ENCODE measurements at places on chromosomes 3 and 15.

GRCh38 chr15:79450648-79451047, 18.5 kb downstream of the MINAR1 start:
- DNase-seq: no peak

DNA sequence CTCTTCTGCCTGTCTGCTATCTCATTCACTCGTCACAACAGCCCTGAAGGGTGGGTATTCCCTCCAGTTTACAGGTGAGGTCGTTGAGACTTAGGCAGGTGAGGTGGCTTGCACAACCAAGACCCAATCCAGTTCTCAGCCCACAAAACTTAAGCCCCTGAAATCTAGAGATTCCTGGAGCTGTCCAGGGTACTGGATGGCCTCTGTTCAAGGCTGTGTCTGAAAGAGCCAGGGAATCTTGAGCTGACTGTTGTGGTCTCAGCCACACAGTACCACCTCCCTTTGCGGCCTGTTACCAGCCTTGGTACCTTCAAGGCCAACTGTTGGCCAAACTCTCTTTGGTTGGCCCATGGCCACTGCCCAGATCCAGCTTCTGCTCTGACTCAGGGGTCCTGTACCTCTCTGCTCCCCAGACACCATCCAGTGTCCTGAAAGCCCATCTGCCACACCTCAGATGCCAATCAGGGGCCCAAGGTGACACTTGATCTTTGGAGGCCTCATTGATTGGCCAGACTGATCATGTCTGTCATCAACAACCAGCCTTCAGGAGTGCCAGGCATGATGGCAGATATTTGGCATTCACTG, 10.9 kb upstream of the FAM107A start:
- DNase-seq: peak; percentile 53

DNA sequence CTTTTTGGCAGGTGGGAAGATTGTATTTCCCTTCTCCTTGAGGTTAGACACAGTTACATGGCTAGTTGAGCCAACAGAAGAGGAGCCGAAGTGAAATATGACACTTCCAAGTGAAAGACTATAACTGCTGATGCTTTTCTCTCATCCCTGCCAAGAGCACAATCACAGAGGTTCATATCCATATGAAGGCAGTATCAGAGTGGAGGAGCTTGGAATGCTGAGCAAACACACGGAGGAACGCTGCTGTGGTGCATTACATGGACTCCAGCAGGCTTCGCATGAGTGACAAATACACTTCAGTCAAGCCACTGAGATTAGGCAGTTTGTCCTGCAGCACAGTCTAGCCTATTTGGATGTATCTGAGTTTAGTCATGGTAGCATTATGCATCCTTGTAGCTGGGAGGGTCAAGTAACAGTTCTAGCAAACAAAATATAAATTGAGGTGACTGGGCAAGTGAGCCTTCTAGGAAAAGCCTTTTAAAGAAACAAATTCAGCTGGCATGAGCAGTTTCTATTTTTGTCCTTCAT, 5.4 kb downstream of the IQCF6 start:
- no peak for DNase-seq

- DNase-seq: no peak
Observed at GRCh38 chr15:43325039-43325684, 5.2 kb downstream of the LCMT2 start.

DNA sequence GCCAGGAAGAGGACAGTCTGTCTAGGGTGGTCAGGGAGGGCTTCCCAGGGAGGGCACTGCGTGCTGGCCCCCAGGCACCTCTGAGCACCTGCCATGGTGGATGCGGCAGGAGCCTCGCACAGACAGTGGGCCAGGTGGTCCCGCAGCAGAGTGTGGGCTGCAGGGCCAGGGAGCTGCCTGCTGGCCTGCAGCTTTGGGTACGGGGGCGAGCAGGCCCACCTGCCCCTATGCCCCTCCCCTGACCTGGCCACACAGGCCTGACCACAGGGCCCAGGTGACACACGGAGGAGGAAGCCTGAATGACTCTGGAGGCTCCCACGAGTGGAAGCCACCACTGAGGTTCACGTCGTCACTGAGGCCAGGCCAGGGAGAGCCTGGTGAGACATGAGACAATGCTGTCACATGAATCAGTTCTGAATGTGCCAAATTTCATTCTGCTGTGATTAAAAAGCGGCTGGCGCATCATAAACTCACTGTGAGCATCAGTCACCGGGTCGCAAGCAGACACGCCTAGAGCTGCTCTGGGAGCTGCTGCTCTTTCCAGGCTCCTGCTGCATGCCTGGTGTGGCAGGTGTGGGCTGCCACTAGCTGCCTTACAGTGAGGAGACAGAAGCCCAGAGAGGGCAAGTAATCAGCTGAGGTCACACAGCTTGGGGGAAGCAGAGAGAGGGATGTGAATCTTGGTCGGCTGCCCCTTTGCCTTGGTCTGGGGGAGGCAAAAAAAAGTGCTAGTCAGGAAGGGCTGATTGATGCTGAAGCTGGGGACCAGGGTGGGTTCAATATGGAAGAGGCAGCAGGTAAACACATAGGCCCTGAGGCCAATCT, 39.5 kb upstream of the IQSEC1 start:
- no peak for DNase-seq

DNA sequence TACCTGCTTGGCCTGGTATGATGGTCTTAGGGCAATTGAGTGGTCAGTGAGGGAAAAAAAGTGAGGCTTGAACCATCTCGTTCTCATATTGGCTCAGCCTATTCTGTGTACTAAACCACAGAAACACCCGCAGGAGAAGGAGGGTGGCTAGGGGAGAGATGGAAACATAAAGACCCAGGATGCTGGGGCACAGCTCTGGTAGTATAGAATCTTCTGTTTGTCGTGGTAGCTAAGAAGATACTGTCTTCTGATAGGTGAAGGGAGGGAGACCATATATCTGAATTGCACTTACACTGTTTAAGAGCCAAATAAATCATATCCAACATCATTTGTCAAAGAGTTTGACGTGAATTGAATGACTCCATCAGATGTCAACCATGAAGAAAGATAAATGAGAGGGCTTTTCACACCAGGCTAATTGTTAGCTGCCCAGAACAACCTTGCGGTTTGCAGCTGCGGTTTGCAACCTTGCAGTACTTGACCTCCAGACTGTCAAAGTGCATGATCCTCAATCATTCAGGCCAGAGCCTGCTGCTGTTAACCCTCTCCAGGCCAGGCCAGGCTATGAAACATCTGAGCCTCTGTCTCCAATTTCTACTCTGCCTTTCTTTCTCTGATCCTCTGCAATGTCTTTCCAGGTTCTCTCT, 40.9 kb upstream of the PIK3R4 start:
- no peak for DNase-seq

- no peak for DNase-seq
Observed at GRCh38 chr15:43881245-43881644, 54.4 kb downstream of the WDR76 start.

DNA sequence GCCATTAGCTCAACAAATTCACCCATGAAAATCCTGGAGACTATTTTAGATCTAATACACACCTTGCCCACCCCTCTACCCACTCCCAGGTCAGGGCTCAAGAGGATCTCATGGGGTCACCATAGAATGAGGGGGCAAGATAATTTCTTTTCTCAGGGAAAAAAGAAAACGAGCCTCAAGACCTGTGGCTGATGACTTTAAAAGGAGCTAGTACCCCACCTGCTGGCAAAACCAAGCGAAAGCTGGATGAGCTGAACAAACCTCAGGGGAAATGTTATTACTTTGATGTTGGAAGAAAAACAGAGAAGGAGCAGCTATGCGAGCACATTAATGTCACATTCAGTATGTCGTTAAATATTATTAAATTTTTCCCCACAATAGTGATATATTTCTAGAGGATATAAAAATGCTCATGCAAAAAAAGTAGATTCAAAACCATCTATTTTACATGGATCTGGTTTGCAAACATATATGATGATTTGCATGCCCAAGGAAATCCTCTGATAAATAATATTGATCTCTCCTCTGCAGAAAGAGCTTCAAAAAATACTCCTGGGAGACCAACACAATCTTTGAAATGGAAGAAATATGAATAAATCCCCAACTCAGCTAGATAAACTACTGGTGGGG, 37.7 kb downstream of the PLD1 start:
- peak; percentile 69 for DNase-seq

DNA sequence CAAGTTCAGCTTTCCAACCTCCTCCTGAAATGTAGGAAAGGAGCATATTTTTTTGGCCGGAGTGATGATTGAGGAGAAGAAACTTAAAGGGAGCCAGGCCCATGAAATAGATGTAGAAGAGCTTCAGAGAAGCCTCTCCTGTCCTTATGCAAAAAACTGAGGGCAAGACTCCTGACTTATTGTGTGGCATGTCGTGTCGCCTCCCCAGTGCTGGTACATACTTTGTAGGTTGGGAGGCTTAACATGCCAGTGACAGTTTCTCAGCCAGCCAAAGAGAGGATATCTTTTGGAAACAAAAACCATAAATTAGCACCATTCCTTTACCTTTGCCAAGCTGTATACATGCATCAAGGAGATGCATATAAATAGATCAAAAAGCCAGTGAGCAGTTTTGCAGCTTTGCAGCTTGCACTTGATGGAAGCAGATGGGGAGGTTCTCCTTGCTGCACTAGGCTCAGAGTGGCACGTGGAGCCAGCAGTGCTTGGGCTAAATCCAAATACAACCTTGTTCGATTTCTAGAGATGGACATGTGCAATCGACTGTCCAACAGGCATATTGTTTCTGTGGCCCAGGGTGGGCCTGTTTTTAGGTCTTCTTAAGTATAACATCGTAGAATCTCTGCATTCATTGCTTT, 10.2 kb downstream of the SLCO3A1 start:
- no peak for DNase-seq

- DNase-seq: peak; percentile 13
Observed at GRCh38 chr15:101045835-101046691, 126.9 kb downstream of the LRRK1 start.

- DNase-seq: no peak
Observed at GRCh38 chr3:33874815-33875214, 76.4 kb downstream of the PDCD6IP start.

GRCh38 chr3:194900854-194901522, 215.3 kb downstream of the FAM43A start:
- DNase-seq: no peak

- no peak for DNase-seq
Observed at GRCh38 chr3:41018855-41019254, 180.4 kb upstream of the CTNNB1 start.

GRCh38 chr3:127422663-127423375, 135.0 kb upstream of the PRR20G start:
- no peak for DNase-seq

- no peak for DNase-seq
Observed at GRCh38 chr3:114110439-114110838, 53.9 kb downstream of the QTRT2 start.

GRCh38 chr15:100285641-100286295, 56.0 kb downstream of the ADAMTS17 start:
- DNase-seq: no peak

- no peak for DNase-seq
Observed at GRCh38 chr15:91412138-91412928, 312.3 kb downstream of the SV2B start.

GRCh38 chr15:31236184-31237042, 90.2 kb upstream of the KLF13 start:
- DNase-seq: peak; percentile 52

DNA sequence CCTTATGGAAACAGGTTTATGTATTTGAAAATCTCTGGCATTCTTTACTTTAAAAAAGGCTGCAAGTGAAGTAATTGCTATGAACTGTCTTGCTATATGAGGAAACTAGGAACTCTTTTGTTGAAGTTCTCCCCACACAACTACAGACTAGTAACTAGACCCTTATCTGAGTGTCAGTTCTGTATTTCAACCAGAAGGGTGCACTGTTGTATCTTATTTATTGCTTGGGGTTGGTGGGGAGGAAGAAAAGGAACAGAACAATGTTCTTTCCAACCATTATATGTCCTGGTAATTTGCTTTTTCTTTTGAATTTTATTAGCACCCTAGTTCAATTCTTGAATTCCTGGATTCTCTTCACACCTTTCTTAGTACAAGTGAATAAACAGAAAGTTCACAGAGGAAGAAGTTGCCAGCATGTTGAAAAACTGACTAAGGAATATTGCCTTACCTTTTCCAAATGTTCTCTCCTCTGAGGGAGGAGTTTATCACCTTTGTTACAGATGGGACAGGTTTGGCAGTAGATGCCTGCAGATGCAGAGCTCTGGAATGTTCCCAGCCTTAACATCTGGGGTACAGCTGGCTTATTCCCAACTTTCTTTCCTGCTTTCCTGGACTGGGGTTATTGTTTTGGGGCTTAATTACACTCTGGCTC, 162.4 kb upstream of the CFAP20DC start:
- DNase-seq: peak; percentile 46

- DNase-seq: no peak
Observed at GRCh38 chr3:131549340-131549739, 46.6 kb upstream of the MRPL3 start.

- no peak for DNase-seq
Observed at GRCh38 chr3:125207507-125207906, 5.0 kb downstream of the SLC12A8 start.
